KG1 (cell line): ENCODE measurements at places on chromosomes 13 and 19.

DNA sequence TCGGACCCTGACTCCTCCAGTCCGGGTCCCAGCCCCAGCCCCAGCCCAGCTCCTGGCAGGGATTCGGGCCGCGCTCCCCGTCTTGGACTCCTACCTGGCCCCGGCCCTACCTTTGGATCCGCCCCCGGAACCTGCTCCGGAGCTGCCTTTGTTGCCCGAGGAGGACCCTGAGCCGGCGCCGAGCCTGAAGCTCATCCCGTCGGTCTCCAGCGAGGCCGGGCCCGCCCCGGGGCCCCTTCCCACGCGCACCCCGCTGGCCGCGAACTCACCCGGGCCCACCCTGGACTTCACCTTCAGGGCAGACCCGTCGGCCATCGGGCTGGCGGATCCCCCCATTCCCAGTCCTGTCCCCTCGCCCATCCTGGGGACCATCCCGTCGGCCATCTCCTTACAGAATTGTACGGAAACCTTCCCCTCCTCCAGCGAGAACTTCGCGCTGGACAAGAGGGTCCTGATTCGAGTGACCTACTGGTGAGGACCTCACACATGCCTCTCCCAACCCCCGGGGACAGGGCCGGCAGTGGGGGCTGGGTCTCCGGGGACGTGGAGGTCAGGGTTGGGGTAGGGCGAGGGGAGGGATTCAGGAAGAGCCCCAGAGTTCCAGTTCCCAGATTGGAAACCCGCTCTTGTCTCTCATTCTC lies 732 bp downstream of the SELENOV start:
- no peak for DNase-seq

GRCh38 chr19:53772943-53773342 lies 51.2 kb downstream of the NLRP12 start:
- peak; percentile 73 for DNase-seq

- DNase-seq = no peak
Observed at GRCh38 chr13:40466272-40466671, 200.2 kb downstream of the FOXO1 start.

DNA sequence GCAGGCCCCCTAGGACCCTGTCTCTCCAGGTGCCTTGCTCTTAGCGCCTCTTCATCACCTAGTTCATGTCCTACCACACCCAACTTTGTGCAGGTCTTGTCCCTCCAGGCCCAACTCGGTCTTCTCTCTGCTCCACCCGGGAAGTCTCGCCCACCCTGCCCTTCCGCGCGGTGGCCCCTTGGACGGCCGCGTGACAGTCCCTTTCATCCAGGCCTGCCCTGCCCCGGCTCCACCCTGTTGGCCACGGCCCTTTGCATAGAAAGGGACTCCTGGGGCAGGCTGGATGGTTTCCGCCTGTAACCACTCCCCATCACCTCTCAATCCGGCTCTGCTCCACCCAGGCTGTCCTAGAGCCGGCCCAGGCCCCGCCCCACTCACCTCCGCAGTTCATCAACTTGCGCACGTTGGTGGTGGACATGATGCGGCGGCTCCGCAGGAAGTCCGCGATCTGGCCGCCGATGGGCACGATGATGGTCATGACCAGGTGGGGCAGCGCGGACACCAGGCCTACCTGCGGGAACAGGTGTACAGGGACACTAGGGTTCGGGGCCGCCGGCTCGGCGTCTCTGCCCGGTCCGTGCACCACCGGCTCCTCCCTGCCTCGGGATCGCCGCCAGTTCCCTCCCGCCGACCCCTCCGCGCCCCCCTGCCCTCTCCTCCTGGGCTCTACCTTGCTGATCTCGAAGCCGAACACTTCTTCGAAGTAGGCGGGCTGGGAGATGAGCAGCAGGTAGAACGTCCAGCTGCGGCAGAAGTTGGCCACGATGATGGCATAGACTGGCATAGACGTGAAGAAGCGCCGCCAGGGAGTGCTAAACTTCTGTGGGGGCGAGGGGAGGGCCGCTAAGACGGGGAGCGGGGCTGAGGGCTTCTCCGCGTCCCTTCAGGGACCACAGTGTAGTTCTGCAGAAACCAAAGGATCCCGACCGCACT lies 7.2 kb downstream of the GFY start:
- DNase-seq = no peak

- no peak for DNase-seq
Observed at GRCh38 chr13:65236841-65237418, 1993.2 kb downstream of the PCDH9 start.

DNA sequence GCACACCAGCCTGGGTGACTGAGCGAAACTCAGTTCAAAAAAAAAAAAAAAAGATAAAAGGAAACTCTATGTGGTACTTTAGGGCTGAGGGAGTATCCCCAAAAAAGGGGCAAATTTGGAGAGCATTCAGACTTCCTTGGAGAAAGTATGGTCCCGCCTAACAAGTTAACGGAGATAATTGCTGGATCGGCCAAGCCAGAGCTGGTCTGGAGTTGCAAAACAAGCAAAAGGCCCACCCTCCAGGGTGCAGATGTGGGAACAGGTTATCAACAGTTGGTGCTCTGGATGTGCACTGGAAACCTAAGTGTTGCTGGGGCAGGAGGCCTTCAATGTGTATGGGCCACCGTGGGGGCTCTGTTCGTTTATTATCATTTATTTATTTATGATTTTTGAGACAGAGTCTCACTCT lies 2.8 kb downstream of the IQCN start:
- no peak for DNase-seq

DNA sequence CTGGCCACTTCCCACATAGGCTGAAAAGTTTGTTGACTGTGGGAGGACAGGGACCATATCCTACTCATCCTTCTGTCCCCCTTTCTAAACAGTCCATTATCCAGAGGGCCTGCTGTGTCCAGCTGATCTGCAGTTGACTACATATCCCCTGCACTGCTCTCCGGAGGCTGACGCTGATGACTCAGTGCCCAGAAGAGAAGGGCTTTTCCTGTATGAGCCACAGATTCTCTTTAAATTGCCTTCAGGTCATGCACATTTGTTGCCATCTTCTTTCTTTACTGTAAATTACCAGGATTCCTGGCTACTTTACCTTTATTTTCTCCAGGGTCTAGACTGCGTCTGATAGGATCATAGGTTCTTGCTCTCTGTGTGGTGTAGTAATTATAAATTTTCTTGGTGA lies 125.2 kb downstream of the LACC1 start:
- DNase-seq = no peak

DNA sequence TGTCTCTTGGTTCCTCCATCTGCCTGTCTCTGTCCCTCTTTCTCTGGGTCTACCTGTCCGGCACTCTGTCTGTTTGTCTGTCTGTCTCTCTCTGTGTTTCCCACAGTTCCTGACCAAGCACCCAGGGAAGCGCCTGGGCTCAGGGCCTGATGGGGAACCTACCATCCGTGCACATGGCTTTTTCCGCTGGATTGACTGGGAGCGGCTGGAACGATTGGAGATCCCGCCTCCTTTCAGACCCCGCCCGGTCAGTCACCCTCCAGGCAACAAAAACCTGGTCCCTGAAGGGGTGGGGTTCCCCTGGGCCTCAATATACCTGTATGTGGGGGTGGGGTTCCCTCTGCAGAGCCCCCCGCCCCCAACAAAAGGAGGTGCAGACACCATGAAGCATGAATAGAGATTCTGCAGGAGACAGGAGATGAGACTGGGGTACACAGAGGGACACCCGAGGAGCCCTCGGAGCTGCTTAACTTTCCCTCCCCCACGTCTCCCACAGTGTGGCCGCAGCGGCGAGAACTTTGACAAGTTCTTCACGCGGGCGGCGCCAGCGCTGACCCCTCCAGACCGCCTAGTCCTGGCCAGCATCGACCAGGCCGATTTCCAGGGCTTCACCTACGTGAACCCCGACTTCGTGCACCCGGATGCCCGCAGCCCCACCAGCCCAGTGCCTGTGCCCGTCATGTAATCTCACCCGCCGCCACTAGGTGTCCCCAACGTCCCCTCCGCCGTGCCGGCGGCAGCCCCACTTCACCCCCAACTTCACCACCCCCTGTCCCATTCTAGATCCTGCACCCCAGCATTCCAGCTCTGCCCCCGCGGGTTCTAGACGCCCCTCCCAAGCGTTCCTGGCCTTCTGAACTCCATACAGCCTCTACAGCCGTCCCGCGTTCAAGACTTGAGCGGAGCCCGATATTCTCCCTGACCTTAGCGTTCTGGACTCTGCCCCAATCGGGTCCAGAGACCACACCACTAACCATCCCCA lies 2.6 kb upstream of the CACNG7 start:
- DNase-seq = no peak

GRCh38 chr13:25683056-25683455 lies 311.3 kb downstream of the ATP8A2 start:
- no peak for DNase-seq
